ENCODE measurements at places on chromosomes 4 and X. TPM values are rescaled to one million over a fixed set of nuclear protein-coding genes. Genes with fewer than 3 reads are reported as not detected.

MAGEB6 gene
- not detected for total RNA-seq

DNA sequence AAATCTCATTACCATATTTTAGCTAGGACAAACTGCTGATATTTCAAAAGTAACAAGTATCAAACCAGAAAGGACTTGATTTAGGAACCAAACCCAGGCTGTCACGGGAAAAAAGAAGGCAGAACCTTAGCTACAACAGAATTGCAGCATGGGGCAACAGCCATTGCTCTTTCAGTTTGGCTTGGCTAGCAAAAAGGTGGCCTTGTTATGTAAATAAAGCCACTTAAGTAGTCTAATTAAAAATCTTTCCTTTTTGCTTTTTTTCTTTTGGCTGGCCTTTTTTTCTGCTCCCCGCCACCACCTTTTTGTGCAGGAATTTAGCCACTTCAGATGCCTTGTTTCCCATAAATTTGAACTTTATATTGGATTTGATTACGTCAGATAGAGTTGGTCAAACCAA is 235.9 kb downstream of the CPXCR1 start:
- no peak for DNase-seq

DNA sequence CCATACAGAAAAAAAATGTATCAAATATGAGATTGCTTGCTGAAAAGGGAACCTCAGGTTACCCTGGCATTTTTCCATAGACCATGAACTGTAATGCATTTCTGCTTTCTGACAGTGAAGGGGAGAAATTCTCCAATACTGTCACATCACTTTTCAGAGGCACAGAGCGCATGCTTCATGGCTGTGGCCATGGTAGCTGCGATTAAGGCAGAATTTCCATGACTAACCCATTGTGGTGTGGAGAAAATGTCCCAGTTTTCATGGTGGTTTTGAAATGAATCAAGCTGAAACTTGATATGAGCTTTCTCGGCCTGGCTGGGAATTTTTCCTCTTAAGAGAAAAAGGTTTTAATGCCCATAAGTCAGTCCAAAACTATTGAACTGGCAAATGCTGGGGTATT is 39.5 kb upstream of the MAP3K15 start:
- DNase-seq: no peak

GRCh38 chr4:40484346-40485090 is 145.1 kb downstream of the RBM47 start:
- no peak for DNase-seq
